Tracheal epithelial cell (primary cell): ENCODE measurements at places on chromosomes 7 and 10. TPM values are rescaled to one million over a fixed set of nuclear protein-coding genes. Genes with fewer than 3 reads are reported as not detected.

Gene SEPTIN14
- total RNA-seq = not detected in 2 replicates

Gene WDR86
- total RNA-seq = 0.24 and 1.3 TPM in 2 replicates

Gene PCDH15
- total RNA-seq = not detected in 2 replicates

Gene AIFM2
- total RNA-seq = 2.2 and 4.5 TPM in 2 replicates

Gene FAM25G
- not detected in 2 replicates for total RNA-seq

Gene FZD1
- total RNA-seq = 3.6 and 4.1 TPM in 2 replicates

Gene SGMS1
- 36.4 and 65.5 TPM in 2 replicates for total RNA-seq

Gene FGF8
- not detected in 2 replicates for total RNA-seq

Gene ARHGAP22
- 15.8 and 29.4 TPM in 2 replicates for total RNA-seq

Gene TMEM184A
- total RNA-seq = 8.2 and 24.9 TPM in 2 replicates

Gene CHN2
- total RNA-seq = not detected in 2 replicates

Gene MKI67
- 0.21 and 0.72 TPM in 2 replicates for total RNA-seq

Gene TEX47
- not detected in 2 replicates for total RNA-seq

Gene CYP2C19
- 0.21 TPM in 1 of 2 replicates, not detected in the other for total RNA-seq

Gene COG5
- total RNA-seq = 32.3 and 37.7 TPM in 2 replicates

Gene COL1A2
- total RNA-seq = 0.85 and 3.1 TPM in 2 replicates

Gene HOXA2
- total RNA-seq = not detected in 2 replicates

Gene MRC1
- total RNA-seq = 0.21 and 0.24 TPM in 2 replicates

Gene POLL
- 9.4 and 15.6 TPM in 2 replicates for total RNA-seq

Gene PDZD7
- total RNA-seq = 1.1 and 2.4 TPM in 2 replicates

Gene SPAM1
- total RNA-seq = not detected in 2 replicates

Gene PALS2
- total RNA-seq = 22.4 and 24.1 TPM in 2 replicates

Gene OAT
- 123 and 156 TPM in 2 replicates for total RNA-seq

Gene ITIH5
- total RNA-seq = under 0.01 and 0.21 TPM in 2 replicates

Gene FFAR4
- not detected in 2 replicates for total RNA-seq
